ENCODE measurements at places on chromosomes 12 and 14.

GRCh38 chr12:41511247-41511646 lies 323.1 kb downstream of the PDZRN4 start:
- DNase-seq, result no peak

DNA sequence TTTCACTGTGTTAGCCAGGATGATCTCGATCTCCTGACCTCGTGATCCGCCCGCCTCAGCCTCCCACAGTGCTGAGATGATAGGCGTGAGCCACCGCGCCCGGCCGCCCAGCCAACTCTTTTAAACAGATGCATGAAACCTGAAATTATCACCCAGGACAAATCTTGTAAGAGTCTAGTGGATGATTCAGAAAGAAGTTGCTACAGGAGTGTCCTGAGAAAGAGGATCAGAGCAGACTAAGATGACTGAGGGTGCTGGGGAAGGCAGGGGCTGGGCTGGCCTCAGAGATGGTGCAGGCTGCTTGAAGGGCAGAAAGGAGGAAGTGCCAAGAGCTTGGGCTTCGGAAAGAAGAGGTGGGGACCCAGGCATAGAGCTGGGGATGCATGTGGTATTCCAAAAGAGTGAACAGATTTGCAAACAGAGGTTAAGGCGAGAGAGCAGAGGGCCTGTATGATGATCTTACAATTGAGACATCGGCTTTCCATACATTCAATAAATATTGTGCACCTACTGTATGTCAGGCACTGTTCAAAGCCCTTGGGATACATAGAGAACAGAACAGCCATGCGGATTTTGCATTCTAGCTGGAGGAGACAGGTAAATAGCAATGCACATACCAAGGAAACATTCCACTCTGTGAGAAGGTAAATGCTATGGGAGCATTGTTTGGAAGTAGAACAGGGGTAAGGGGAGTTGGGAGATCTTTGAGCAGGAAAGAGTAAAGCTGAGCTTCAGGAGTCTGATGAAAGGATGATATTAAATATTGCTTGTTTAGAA lies 7.4 kb upstream of the CD9 start:
- DNase-seq, result no peak

- no peak for DNase-seq
Observed at GRCh38 chr12:12704593-12705230, 8.7 kb upstream of the GPR19 start.

- no peak for DNase-seq
Observed at GRCh38 chr12:79012636-79013035, 148.1 kb downstream of the SYT1 start.

- no peak for DNase-seq
Observed at GRCh38 chr12:52260361-52261207, 13.9 kb upstream of the KRT86 start.
